ENCODE measurements at places on chromosomes 12 and 14.

- DNase-seq: peak; percentile 58
Observed at GRCh38 chr12:60263161-60263560, 667.3 kb downstream of the SLC16A7 start.

- DNase-seq: no peak
Observed at GRCh38 chr12:130702966-130703732, 12.9 kb downstream of the RIMBP2 start.

GRCh38 chr12:110382683-110383082 lies 20.8 kb downstream of the ANAPC7 start:
- no peak for DNase-seq

DNA sequence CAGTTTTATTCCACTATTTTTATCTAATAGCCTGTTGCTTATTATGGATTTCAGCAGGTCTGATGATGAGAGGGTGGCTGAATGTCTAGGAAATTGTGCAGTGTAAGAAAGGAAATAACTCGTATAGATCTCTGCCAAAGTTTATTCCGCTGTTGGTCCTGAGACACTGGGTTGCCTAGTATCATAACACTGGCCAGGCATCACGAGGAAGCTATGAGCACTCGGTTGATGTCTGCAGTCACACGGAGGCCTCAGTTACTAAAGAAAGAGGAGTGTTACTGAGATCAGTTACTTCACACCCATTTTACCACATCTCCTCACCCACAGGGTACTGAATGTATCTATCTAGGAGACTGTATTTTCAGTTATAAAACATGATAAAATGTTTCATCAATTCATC lies 21.9 kb downstream of the BHLHE41 start:
- DNase-seq: no peak

DNA sequence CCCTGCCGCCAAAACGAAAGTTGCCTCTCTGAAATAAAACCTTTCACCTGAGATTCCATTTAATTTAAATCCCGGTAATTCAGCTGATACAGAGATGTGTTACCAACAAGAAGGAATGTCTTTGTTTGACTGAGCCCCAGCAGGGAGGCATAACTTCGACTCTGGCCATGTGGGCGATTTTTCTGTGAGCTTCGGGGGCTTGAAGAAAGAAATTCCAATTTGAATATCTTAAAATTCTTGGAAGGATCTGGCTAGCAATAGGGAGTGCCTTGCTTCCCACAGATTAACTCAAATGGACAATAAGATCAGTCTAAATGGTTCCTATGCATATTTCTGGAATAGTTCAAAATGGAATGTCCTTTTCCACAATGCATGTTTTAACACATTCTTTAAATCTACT lies 252.5 kb upstream of the TMPO start:
- no peak for DNase-seq

DNA sequence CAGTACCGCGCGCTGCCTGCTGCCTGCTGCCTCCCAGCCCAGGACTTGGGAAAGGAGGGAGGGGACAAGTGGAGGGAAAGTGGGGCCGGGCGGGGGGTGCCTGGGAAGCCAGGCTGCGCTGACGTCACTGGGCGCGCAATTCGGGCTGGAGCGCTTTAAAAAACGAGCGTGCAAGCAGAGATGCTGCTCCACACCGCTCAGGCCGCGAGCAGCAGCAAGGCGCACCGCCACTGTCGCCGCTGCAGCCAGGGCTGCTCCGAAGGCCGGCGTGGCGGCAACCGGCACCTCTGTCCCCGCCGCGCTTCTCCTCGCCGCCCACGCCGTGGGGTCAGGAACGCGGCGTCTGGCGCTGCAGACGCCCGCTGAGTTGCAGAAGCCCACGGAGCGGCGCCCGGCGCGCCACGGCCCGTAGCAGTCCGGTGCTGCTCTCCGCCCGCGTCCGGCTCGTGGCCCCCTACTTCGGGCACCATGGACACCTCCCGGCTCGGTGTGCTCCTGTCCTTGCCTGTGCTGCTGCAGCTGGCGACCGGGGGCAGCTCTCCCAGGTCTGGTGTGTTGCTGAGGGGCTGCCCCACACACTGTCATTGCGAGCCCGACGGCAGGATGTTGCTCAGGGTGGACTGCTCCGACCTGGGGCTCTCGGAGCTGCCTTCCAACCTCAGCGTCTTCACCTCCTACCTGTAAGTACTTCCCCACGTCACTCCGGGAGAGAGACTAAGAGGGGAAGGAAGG lies at the start of gene LGR5:
Gene LGR5, plus strand, starts transcription at position 186 of the 732 bp plus-strand sequence. Its CDS starts 283 bp downstream, at position 469.
- DNase-seq: peak; percentile 41

DNA sequence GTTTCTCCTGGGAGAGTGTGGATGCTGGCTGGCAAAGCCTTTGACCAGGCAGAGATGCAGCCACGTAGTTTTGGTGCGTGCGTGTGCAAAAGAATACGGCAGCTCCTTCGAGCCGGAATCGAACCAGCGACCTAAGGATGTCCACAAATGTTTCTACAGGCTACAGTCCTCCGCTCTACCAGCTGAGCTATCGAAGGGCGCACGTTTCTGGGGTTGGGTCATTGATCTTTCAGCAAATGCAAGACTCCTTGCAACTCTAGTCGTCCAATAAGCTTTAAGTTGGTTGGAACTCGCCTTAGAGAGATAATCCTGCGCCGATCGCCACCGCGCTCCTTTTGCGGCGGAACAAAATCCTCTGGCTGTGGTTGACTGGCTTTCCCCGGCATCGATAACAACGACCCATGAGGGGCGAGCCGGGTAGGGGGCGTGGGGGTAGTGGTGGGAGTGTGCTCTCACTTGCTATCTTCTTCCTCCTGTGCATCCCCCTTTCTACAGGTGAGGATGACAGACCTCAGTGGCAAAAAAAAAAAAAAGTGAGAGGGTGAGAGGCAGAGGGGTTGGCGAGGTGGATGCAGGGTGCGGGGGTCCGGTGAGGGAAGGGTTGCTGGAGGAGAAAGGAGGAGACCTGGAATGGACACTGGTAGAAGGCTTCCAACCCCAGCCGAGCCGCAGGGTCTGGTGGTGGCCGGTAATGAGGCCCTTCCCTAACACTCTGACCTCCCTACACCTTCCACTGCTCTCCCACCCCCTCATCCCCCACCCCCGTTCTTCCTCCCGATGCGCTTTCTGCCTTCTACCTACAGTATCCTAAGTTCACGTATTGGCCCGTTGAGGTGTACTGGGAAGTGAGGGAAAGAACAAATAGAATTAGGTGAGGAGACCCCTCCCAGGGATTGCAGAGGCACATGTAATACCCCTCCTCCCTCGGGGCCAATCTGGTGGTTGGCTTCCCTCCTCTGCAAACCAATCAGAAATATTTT lies 11.8 kb upstream of the OR6S1 start:
- peak; percentile 82 for DNase-seq

DNA sequence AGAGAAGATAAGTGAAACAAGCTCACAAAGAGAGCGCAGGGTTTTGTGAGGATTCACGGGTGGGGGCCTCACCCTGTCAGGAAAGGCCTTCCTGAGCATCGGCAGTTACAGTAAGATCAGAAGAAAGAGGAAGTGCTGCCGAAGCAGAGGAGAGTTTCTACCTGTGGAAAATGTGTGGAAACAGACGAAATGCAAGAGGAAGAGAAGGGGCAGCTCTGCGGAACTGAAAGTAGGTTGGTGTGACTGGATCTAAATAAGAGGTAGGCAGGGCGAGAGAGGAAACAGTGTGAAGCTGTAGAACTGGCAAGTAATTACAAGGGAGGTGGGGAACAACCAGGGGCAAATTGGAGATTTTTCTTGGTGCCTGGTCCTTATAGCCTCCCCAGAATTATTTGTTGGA lies 2.6 kb downstream of the GPR68 start:
- DNase-seq: no peak

Measured in fibroblast of skin of right biceps (primary cell).